ENCODE measurements at places on chromosomes 12 and 14.

GRCh38 chr14:52840877-52841276, 49.5 kb upstream of the GNPNAT1 start:
- DNase-seq: peak; percentile 25

- DNase-seq: no peak
These were observed 123.5 kb downstream of the MED13L start for GRCh38 chr12:116153983-116154382.

DNA sequence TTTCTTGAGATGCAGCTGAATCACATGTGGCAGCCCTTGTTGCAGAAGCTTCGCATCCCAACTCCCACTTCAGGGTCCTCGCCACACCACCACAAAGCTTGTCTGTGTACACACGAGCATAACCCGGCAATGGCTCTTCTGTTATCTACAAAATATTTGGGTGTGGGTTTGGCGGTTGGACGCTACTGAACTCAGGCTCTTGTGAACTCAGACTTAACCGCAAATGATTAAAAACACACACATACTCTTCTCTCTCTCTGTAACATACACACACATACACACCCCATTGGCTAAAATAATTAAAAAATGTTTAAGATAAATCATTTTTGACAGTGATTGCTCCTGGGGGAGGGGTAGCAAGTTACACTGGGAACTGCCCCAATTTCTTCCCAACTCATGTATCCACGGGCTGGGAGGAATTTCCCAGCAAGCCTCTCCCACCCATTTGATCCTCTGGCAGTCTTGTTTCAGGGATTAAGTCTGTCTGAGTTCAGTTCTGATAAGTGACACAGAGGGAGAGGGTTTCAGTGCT, 63.7 kb upstream of the MANSC4 start:
- DNase-seq: no peak

DNA sequence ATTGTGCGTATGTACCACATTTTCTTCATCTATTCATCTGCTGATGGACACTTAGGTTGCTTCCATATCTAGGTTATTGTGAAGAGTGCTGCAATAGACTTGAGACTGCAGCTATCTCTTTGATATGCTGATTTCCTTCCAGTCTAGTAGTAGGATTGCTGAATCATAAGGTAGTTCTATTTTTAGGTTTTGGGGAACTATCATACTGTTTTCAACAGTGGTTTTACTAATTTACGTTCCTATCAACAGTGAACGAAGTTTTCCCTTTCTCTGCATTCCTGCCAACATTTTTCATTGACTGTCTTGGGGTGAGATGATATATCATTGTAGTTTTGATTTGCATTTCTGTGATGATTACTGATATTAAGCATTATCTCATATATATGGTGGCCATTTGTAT, 482.2 kb downstream of the SLC16A7 start:
- DNase-seq: no peak

- no peak for DNase-seq
These were observed 128.6 kb downstream of the ACSS3 start for GRCh38 chr12:81206429-81206828.

All from H54 (cell line).